Amygdala (tissue), 56 donors: ENCODE measurements at places on chromosomes 7 and 10.

DNA sequence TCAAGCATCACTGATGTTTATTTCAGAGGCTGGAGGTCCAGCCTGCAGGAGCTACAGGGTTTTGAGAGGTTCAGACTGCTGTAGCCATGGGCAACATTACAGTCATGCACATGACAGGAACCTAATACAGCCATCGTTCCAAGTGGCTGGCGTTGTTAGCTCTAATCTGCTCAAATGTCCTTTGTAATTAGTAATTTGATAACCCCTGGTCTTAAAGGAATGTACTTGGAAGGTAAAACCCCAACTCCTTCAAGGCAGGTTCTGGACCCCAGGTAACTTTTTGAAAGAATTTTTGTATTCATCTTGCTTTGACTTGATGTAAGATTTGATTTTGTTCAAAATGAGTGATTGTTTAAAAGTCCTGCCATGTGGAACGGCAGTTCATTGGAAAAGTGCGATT lies 34.7 kb upstream of the FOXI2 start:
- DNase-seq = no peak

DNA sequence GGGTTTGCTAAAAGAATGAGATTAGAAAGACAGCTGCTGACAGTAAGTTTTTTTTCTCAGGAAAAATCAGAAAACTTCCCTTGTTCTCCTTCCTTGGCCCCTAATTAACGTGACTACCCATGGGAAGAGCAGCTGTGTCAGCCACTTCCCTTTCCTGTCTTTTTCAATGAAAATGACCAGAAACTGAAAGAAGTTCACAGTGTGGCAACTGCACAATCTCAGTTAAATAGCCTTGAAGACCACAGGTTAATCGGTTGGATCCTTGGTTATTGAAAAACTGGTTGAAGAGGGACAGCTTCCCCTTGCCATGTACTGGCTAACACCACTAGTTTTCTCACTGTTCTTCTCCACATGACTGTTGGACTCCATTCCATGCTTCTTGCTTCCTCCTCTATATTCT lies 148.8 kb upstream of the AGR3 start:
- DNase-seq = no peak

GRCh38 chr10:58291538-58292174 lies 22.7 kb downstream of the CISD1 start:
- no peak for DNase-seq

- DNase-seq = no peak
These were observed 623.9 kb downstream of the SORCS1 start for GRCh38 chr10:106540645-106541044.

GRCh38 chr10:49243610-49244283 lies 55.2 kb upstream of the C10orf71 start:
- no peak for DNase-seq

DNA sequence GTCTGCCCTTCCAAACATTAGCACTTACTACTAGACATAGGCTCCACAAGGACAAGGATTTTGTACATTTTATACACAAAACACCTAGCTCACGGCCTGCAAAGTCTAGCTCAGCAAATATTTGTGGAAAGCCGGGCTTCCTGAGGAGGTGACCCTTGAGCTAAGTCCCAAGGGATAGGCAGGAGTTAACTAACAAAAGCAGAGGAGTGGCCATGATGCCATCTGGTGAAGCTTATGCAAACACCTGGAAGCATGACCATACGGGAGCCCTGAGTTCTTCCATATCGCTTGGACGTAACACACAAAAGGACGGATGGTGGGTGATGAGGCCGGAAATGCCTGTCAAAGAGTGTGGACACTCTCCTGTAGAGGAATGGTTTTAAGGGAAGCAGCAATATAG lies 25.9 kb upstream of the YAE1 start:
- DNase-seq = no peak

DNA sequence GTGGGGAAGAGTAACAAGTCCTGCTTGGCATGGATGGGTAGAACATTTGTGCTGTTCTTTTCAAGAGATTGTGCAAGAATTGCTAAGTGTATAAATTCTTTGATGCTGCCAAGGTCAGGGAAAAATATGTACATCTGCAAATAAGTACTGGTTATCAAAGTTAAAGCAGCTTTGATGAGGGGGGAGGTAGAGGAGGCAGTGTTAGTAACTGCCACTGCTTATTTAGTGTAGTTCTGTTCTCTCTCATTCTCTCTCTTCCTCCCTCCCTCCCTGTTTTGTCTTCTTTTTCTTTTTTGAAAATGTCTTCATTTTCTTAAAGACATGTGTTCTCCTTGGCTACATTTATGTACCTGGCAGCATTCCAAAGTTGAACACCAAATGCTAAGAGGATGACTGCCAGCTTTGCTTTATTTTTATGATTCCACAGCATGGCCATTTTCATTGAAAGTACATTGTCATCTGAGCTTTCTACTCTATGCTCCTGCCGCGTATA lies 18.6 kb downstream of the CACNB2 start:
- DNase-seq = no peak
